ENCODE measurements at places on chromosomes 3 and 15. TPM values are rescaled to one million over a fixed set of nuclear protein-coding genes. Genes with fewer than 3 reads are reported as not detected.

DNA sequence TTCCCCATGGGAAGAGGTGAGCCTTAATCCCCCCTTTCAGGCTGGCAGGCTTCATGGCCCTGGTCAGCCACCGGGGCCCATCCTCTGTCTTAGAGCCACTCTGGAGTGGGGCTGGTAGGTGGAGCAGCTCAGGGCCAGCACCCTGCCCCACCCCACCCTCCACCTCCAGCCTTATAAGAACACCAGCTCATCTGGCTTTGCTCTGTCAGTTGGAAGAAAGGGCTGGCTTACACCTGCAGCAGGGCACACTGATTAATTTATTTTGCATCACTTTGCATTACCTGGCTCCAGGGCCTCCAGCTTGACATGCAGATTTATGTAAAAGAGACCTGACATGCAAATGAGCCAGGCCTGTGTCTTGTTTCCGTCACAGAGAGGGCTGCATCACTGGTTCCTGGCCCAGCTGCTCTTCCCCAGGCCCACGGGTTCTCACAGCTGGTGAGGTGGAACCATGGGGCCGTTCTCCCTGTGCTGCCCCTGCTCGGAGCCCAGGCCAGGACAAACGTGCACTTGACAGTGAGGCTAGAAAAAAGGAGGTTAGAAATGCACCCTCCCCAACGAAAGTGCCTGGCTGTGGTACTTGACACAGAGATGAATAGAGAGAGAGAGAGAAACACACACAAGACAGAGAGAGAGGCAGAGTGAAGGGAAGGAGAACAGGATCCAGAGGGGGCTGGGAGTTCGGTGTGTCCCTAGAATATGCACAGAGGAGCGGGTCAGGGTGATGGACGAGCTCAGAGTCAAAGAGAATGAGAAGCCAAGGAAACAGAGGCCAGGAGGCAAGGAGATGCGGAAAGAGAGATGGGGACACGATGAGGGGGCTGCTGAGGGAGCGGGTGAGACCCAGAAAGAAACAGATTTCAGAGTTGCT, 44.5 kb upstream of the MAGEF1 start:
- H3K27ac ChIP-seq = no peak overlapping the region
- no peaks in the 10 kb centered on the region for H3K36me3 ChIP-seq

Gene HHLA2
- not detected for total RNA-seq

DNA sequence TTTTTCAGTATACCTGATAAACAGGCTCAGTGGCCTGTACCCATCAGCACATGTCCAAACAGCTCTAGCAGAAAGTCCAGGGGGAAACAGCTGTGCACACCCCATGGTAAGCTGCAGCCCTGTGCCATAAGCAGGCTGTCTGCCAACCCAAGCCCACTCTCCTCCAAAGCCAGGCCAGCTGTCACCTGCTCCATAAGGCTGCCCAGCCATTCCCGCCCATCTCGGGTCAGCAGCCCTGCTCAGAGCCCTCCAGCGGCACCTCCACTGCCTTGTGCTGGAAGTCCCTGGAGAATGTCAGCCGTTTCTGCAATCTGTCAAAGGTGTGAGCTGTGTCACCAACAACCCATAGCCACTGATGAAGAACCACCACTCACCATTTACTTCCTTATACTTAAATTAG, 82.0 kb downstream of the NTRK3 start:
- no peaks in the 10 kb centered on the region for H3K27me3 ChIP-seq
- no peak overlapping the region for H3K27ac ChIP-seq
- DNase-seq = no peak
- H3K36me3 ChIP-seq = no peaks in the 10 kb centered on the region
- H3K4me1 ChIP-seq = no peaks in the 10 kb centered on the region
- no peak overlapping the region for H3K4me3 ChIP-seq

GRCh38 chr3:43223670-43224364, 62.5 kb upstream of the SNRK start:
- no peak for DNase-seq
- no peaks in the 10 kb centered on the region for H3K27me3 ChIP-seq
- H3K27ac ChIP-seq = no peak overlapping the region
- no peak overlapping the region for H3K4me3 ChIP-seq
- no peaks in the 10 kb centered on the region for H3K4me1 ChIP-seq

- H3K27ac ChIP-seq = no peak overlapping the region
- H3K27me3 ChIP-seq = peaks cover 14% of the 10 kb centered on the region
- no peak for DNase-seq
- no peak overlapping the region for H3K4me3 ChIP-seq
Observed at GRCh38 chr3:44227632-44228031, 14.1 kb upstream of the TOPAZ1 start.

Gene MEGF11
- total RNA-seq = 0.39 TPM

DNA sequence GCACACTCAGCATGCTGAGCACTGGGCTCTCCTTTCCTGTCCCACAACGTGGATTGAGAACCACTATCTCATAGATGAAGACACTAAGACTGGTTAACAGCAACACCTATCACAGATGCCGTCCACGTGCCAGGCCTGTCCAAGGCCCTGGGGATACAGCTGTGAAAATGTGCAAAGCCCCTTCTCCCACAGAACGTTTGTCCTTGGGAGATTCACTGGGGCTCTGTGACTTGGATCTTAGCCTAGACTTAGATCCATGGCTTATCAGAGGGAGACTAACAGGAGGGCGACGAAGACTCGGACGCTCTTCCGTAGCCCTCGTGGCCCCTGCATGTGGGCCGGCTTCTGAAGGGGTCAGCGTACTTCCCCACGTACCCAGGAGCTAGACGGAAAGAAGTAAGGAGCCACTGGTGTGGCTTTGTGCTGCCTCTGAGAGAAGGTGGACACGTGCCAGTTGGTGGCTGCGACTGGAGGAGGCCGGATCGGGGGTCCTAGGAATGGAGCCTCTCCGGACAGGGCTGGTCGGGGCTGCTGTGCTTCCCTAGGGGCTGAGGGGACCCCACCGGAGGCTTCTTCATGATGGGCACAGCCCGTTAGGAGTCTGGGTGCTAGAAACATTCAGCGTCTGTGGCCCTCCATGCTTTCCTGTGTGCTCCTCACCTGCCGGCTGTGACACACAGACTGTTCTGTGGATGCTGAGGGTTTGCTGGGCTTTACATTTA, 964 bp downstream of the NRROS start:
- no peak overlapping the region for H3K4me3 ChIP-seq
- no peaks in the 10 kb centered on the region for H3K4me1 ChIP-seq
- no peak for DNase-seq

DNA sequence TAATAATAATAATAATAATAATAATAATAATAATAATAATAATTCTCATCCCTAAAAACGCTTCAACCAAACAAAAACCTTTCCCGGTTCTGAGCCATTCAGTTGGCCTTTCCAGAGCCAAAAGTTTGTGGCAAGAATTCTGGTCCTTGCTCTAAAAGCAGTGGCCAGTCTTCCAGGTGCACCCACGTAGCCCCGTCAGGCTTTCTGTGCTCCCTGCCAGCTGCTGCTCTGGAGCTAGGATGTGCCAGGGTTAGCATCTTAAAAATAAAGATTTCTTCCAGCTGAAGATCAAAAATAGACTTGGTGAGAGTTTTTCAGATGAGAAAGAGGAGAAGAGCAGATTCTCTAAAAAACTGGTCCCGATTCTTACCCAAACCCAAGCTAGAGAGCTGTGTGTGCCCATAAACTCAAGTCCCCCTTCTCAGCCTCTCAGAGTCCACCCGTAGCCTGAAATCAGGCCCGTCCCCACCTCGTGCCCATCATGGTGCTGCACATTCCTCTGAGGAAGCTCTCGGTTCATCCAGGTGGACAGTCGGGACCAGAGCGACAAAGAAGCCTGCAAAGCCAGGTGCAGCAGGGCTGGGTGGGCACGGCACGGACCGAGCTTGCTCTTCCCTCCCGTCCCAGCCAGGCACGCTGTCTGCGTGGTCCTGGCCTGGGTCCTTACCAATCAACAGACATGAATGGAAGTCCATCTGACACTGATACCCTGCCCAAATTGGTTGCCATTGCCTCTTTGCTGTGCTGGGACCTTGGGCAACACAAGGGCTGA, 155.6 kb downstream of the LRRC28 start:
- H3K4me3 ChIP-seq = no peak overlapping the region
- H3K4me1 ChIP-seq = peaks cover 12% of the 10 kb centered on the region
- no peak for DNase-seq
- no peak overlapping the region for H3K27ac ChIP-seq

DNA sequence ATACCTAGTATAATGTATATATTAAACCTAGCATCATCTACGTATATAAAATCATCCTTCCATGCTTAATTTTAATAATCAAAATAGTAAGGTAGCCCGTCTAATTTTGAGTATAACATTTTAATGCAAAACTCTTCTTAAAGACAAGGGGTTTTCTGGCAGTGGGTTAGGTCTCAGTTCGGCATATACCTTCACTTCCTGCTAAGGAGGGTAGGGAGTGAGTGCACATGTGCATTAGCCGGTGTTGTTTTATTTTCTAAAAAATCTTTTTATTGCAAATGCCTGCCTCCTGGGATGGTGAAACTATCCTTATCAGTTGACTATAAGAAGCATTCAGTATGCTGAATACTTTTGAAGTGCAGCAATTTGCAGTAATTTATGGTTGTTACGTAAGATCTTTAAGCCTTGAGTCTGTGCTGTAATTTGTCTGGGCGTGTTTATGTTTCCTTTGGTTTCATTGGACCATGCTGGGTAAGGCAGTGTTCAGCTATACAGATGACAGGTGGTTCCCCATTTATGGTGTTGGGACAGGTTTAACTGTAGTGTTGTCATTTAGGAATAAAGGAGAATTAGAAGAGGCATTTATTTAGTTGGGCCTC, 11.7 kb downstream of the ARHGEF26 start:
- no peaks in the 10 kb centered on the region for H3K27me3 ChIP-seq
- H3K36me3 ChIP-seq = no peaks in the 10 kb centered on the region
- H3K27ac ChIP-seq = no peak overlapping the region
- H3K4me3 ChIP-seq = no peak overlapping the region

GRCh38 chr3:107421170-107421792, 44.0 kb downstream of the CCDC54 start:
- H3K36me3 ChIP-seq = no peaks in the 10 kb centered on the region
- H3K27ac ChIP-seq = peak overlapping the region; percentile 75
- peak; percentile 81 for DNase-seq
- peaks cover 18% of the 10 kb centered on the region for H3K4me1 ChIP-seq
- no peaks in the 10 kb centered on the region for H3K27me3 ChIP-seq
- H3K4me3 ChIP-seq = peak overlapping the region; percentile 63

DNA sequence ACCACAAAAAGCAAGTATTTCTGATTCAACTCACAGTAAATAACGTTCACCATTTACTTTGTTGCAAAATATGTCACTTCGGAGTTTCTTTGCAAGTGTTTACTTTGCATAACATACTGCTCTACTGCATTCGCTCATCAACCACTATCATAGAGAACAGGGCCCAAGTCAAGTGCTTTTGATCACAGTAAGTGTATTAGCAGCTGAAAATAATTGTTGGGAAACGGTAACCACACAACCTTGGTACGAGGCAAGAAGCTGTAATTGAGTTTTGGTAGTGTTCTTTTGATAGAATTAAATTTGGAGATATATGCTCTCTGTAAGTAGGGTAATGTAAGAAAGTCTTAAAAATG, 80.1 kb downstream of the SATB1 start:
- no peaks in the 10 kb centered on the region for H3K4me1 ChIP-seq
- DNase-seq = no peak
- no peak overlapping the region for H3K4me3 ChIP-seq
- no peak overlapping the region for H3K27ac ChIP-seq
- no peaks in the 10 kb centered on the region for H3K36me3 ChIP-seq

Gene GOLGA8T
- 0.61 TPM for total RNA-seq

DNA sequence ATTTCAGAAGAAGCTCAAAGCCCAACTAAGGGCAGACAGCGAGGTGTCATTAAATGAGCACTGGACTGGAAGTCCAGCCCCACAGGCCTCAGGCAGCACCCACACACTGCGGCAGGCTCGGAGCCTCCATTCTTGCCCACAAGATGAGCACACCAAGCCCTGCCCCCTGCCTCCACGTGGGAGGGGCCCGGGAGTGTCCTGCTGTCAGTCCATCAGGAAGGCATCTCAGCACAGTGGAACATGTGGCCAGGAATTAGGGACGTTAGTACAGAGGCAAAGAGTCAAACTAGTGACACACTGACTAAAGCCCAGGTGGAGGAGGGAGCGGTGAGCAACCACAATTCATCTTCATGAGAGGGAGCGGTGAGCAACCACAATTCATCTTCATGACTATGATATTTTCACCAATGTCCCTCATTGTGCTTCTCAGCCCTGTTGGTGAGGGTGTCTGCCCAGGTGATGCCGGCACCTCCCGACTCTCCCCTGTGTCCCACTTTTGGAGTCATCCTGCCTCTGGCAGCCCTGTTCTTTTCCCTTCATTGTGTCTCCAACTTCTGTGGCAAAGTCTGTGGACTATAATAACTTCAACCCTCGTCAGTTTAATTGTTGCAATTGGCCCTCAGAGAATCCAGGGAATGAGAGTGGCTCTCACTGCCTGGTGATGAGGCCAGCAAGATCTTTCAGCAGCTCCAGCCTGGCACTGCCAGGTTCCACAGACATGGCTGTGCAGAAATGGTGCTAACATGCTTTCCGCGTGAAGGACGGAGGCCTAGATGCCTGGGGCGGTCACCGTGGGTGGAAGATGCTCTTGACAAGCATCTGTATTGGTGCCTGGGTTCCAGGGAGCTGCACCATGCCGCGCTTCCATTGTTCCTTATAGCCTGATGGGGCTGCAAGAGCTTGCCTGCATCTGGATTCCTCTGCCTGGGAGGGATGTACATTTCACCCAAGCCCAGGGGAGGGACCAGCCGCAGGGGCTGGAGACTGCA, 23.1 kb upstream of the SKOR1 start:
- DNase-seq = no peak
- peaks cover 8% of the 10 kb centered on the region for H3K36me3 ChIP-seq
- no peak overlapping the region for H3K27ac ChIP-seq
- no peak overlapping the region for H3K4me3 ChIP-seq
- no peaks in the 10 kb centered on the region for H3K27me3 ChIP-seq
- H3K4me1 ChIP-seq = no peaks in the 10 kb centered on the region

DNA sequence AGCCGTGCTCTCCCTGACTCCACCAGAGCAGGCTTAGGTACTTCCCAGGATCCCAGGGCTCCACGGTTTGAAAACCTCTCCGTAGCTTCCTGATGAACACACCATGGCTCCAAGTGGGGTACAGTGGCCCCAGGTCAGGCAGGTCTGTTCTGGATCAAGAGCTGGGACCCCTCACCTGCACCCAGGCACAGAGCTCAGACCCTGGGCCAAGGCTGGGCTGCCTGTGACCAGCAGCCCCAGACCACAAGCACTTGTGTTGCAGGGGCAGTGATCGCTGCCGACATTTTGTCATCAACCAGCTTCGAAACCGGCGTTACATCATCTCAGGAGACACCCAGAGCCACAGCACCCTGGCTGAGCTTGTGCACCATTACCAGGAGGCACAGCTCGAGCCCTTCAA, 5.3 kb downstream of the SH2D7 start:
- no peak overlapping the region for H3K27ac ChIP-seq
- no peak overlapping the region for H3K4me3 ChIP-seq
- no peak for DNase-seq

All from MCF 10A (cell line).